CD4-positive, alpha-beta memory T cell (primary cell): ENCODE measurements at places on chromosomes 16 and 17.
A peak's percentile ranks its signal among the peaks of the same experiment; 100 is the strongest.

DNA sequence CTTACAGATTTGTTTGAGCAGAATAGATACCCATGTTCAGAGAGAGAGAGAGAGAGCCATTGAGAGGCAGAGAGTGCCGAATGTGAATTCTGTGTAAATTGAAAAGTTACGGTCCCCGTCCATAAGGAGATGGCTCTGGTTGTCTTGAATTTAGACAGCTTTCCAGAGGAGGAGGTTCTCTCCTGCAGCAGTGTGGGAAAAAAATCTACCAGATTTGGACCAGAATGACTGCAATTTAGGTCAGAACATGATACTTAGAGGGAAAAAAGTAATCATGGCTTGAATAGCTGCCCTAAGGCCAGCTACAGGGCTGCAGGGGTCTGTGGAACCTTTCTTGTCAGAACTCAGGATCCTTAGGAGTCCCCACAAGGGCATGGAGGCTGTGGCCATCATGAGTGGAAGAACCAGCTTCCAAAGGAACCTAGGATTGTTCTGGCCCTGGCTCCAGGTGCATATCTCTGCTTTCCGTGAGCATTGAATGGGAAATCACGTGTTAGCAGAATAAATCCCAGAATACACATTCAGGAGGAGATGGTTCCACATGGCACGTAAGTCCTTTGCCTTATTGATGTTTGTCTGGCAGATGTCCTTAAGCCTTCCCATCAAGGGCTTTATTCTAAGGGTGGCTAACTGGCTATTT lies 13.0 kb downstream of the PITPNC1 start:
- DNase-seq: no peak

DNA sequence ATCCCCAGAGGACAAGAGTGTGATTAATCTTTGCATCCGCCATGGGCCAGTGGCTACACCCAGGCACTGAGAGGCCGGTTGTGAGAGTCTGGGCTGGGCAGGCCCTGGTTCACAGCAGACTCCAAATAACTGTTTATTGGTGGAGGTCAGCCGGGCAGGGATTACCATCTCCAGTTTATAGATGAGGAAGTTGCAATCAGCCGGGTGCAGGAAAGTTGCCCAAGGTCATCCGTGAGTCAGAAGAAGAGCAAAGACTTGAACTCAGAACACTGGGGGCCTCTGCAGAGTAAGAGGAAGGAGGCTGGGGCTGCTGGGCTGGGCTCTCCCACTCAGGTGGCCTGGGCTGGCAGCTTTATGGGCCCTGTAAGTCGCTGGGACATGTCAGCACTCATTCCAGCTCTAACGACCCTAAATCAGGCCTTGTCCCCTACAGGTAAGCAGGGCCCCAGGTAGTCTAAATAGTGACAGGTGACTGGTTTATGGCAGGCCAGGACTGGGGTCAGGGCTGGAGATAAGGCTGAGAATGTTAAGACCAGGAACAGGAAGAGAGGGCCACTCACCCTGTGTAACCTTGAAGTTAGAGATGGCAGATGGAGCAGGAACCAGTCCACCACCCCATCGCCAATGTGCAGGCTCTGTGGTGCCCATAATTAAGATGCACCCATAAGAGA lies 2.1 kb upstream of the CA4 start:
- no peak for DNase-seq

- DNase-seq: no peak
Observed at GRCh38 chr16:66798161-66798560, 3.2 kb downstream of the TERB1 start.

DNA sequence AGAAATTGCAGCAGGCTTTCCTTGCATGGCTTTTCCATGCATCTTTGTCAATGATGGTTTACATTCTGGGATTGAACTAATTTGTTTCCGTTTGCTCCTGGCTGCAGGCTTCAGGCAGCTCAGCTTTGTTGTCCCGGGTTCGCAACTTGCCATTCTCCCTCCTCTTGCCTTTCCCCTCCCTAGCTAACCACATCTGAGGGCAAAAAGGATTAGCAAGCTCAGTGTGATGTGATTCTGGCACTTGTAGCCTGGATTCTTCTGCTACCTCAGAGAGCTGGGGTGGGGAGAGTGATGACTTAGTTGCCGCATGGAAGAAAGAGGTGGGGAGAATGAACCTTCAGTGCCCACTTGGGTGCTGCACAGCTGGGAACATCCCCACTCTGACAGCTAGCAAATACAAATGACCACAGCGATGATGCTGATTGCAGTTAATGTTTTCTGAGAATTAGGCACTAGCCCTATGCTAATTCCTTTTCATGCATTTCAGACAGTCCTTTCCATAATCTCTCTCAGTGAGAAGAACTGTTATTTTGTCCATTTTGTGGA lies 120.2 kb upstream of the SALL1 start:
- no peak for DNase-seq

DNA sequence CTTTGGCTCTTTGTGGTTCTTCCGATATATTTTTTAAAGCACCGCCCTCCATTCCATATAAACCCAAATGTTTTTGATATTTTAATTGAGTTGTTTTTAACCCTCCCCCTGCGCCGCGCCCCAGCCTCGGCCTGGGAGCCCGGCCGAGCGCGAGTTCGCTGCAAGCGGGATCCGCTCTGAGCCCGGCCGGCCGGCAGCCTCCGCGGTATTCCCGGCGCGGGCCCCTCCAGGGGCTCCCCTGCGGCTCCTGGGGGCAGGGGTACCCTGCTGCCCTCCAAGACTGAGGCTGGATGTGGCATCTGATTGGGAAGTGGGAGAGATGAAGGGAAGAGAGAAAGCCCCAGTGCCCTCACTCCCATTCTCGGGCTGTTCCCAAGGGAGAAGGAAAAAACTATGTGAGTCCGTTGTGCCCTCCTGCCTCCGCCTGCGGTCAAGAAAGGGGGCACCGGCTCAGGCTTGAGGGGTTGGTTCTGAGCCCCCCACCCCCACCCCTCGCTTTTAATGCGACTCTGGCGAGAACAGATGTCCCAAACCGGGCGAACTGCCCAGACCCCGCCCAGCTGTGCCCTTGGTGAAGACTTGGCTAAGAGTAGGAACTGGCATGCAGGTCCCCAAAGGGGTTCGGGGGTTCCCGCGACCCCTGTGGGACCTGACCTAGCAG lies 8.6 kb downstream of the NEUROD2 start:
- DNase-seq: no peak

- DNase-seq: no peak
Observed at GRCh38 chr16:56915336-56916119, 16.4 kb upstream of the HERPUD1 start.

GRCh38 chr17:47200325-47200664 lies 8.9 kb upstream of the MYL4 start:
- no peak for DNase-seq

DNA sequence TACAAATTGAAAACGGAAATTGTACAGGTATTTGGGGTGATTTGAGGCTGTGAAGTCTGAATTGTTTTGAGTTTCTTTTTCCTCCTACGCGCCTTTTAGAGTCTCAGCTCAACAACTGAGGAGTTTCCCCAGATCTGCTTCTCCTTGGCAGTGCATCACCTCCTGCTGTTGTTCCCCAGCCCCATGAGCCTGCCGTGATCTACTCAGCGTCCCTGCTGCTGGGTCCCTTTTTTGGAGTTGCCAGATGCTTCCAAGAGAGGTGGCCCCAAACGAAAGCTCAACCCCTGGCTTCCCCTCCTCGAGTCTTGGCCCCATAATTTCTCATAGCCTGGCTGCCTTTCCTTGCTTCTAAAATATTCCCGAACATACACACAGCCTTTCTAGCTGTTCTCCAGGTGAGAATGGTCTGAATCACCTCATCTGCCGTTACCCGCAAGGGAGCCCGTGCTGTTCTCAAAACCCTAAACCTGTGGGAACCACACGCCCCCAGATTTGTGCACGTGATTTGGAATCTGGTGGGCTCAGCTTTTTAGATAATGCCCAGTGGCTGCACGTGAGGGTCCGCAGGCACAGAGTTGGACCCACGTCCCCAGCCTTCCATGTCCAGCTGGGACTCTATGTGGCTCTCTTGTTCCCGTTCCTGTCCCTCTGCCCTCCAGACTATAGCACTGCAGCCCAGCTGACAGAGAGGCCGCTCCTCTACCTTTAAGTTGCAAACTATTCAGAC lies 179.1 kb upstream of the CHMP6 start:
- no peak for DNase-seq

- no peak for DNase-seq
Observed at GRCh38 chr16:87735270-87736007, 30.3 kb downstream of the KLHDC4 start.

GRCh38 chr16:11510178-11510973 lies 76.3 kb downstream of the LITAF start:
- DNase-seq: no peak

DNA sequence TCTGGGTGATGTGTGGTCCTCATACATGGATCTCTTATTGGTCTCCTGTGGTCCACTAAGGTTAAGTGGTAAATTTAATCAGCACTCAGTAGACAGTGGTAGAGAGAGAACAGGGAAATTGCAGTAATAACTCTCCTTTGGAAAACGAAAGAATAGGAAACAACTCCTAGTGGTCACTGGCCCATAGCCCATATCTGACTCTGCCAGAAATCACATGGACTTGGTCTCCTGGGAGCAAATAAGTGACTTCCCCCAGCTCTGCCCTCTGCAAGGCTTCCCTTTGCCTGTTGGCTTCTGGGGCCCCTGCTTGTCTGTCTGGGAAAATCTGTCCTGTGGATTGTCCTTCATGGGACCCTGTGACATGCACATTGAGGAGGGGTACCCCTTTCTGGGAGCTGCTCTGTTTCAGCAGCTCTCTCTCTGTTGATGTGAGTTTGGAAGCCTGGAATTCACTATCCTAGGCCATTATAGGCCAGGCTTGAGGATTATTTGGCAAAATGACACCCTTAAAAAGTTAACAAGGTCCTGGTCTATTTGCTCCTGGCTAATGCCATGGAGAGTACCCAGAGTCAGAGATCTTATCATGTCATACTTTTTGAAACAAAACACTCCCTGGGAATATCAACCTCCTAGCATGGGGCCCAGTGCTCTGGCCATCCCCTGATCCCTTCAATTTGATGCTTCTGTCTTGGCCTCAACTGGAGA lies 58.0 kb upstream of the HNF1B start:
- DNase-seq: no peak

GRCh38 chr16:15682105-15682570 lies 32.1 kb downstream of the NDE1 start:
- DNase-seq: peak; percentile 19

DNA sequence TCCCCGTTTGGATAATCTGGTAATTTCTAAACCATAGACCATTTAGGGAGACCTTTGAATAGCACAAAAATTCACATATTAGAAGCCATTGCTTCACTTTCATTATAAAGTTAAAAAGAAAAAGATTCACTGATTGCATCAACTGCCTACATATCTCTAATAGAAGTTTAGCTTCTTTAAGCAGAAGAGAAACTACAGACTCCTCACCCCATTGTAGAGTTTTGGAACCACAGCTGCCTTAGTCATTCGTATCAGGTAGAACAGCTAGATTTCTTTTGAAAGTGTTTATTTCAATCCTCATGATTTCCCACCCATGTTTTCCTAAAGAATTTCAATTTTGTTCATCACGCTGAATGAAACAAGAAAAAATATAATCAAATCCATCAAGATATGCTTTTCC lies 144.8 kb downstream of the CDH8 start:
- DNase-seq: no peak

- peak; percentile 90 for DNase-seq
Observed at GRCh38 chr16:70523076-70523742, at the start of gene COG4. TSS of gene COG4 (minus strand) at chr16:70523554. CDS start at chr16:70523543, 11 bp downstream.

DNA sequence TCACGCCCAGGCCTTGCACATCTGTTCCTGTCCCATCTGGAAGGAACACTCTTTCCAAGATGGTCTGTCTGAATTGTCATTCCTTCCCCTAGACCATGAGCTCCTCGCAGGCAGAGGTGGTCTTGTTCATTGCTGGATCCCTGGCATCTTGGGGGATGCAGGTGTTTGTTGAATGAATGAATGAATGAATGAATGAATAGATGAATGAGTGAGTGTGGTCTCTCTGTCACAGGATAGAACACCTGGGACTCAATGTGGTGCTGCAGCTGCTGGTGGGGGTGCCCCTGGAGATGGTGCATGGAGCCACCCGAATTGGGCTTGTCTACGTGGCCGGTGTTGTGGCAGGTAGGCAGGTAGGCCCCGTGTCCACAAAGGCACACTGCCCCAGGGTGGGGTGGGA lies 32.2 kb downstream of the RHBDL3 start:
- no peak for DNase-seq

GRCh38 chr16:70778901-70779309 lies 22.1 kb downstream of the VAC14 start:
- no peak for DNase-seq

- no peak for DNase-seq
Observed at GRCh38 chr17:69117855-69118784, 23.6 kb downstream of the ABCA6 start.

DNA sequence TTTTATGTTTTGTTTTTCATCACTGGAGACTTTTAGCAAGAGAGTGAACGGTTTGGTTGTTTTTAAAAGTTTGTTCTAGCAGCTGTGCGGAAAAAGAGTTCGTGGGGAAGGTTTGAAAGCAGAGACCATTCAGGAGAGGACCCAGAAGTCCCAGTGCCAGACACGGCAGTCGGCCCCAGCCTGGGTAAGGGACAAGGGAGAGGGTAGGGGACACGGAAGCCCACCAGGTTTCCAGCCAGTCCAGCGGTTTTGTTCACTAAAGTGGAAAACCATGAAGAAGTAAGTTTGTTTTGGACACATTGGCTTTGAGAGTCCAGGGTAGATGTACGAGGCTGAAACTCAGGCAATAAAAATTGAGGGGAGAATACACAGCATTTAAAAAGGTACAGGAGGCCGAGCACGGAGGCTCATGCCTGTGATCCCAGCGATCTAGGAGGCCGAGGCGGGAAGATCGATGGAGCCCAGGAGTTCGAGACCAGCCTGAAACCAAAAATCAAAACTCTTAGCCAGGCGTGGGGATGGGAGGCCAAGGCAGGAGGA lies 56.8 kb upstream of the RPH3AL start:
- DNase-seq: no peak

DNA sequence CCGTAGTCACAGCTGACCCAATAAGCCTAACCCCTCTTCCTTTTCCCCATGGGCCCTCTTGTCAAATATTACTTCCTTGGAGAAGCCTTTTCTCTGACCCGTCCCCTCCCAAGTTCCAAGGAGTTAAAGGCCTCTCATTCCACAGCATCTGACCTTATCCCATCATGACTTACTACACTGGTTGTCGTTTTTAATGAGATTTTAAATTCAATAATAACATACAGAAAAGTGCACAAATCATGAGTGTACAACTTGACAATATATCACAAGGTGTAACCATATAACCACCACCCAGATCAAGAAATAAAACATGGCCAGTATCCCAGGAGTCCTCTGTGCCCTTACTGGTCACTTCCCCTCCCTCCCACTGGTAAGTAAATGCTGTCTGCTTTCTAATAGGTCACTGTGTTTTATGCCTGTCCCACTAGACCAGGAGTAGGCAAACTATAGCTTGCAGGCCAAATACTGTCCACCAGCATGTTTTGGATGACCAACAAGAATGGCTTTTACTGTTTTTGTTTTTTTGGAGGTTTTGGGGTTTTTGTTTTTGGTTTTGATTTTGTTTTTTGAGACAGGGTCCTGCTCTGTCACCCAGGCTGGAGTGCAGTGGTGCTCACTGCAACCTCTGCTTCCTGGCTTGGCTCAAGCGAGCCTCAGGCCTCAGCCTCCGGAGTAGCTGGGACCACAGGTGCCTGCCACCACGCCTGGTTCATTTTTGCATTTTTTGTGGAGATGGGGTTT lies 1.2 kb upstream of the FDXR start:
- DNase-seq: no peak
